ENCODE measurements at places on chromosomes 12 and 14. TPM values are rescaled to one million over a fixed set of nuclear protein-coding genes. Genes with fewer than 3 reads are reported as not detected.

GRCh38 chr12:69686731-69687130 lies 12.4 kb downstream of the BEST3 start:
- DNase-seq = no peak

DNA sequence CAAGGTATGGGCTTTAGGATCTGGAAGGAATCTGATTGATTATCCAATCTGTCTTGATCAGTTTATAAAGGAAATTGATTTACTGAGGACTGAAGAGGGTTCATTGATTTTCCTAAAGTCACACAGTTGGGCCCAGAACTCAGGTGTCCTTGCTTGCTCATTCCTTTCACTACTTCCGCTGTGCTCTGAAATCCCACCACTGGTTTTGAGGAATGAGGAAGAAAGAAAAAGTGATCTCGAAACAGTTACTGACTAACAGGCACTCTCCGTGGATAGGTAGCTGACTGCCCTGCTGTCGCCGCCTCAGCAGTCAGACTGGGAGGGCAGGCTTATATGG lies at the start of gene FITM1:
TSS of gene FITM1 (plus strand) at position 280 of the 337 bp plus-strand sequence. CDS start 905 bp downstream, outside the sequence.
- DNase-seq = no peak

GRCh38 chr12:53733051-53733806 lies 6.0 kb upstream of the CALCOCO1 start:
- DNase-seq = no peak

PTPN21 gene
- 4.0 TPM for total RNA-seq

Data from H4 (cell line).